ENCODE measurements at places on chromosomes 7 and 10. TPM values are rescaled to one million over a fixed set of nuclear protein-coding genes. Genes with fewer than 3 reads are reported as not detected.

Gene FAM25A
- not detected for total RNA-seq

Gene WEE2
- total RNA-seq: not detected

Gene OR2A1
- not detected for total RNA-seq

Gene RAB19
- not detected for total RNA-seq

Gene NUTM2D
- total RNA-seq: 11.8 TPM

Gene GALNT17
- 20.8 TPM for total RNA-seq

DNA sequence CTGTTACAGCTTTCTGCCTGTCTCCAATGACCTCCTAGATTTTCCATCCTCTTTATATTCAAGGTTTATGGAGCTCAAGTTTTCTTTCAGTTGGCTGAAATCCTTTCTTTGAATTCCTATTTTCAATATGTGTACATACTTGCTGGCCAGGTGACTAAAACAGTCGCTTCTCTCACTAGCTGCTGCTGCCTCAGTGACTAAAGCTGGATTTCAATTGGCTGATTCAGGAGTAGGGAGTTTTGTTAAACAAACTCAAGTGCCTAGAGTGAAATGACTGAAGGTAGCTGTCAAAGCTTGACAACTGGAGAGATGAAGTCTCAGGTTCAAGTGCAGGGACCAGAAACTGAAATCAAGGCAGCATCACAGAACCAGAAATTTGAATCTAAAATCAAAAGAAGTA, 6.7 kb upstream of the POLR1F start:
- H3K27ac ChIP-seq: no peak overlapping the region
- no peaks in the 10 kb centered on the region for H3K36me3 ChIP-seq
- no peak for DNase-seq
- H3K27me3 ChIP-seq: no peaks in the 10 kb centered on the region
- no peak overlapping the region for H3K4me3 ChIP-seq

DNA sequence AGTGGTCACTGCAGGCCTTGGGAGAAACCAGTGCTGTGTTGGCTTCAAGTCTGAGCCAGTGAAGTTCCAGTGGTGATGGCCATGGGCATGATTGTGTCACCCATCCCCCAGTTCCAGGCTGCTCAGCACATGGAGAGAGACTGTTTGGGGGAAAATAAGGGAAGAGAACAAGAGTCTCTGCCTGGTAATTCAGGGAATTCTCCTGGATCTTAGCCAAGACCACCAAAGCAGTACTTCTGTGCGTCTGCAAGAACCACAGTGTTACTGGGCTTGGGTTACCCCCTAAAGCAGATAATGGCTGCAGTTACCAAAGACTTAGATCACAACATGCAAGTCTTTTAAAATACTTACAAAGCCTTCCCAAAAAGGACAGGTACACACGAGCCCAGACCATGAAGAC, 225.0 kb upstream of the SEMA3C start:
- no peak overlapping the region for H3K27ac ChIP-seq
- H3K27me3 ChIP-seq: no peaks in the 10 kb centered on the region
- DNase-seq: no peak

GRCh38 chr7:45001138-45001694, 1.2 kb downstream of the CCM2 start:
- H3K27ac ChIP-seq: peak overlapping the region; percentile 44
- no peaks in the 10 kb centered on the region for H3K36me3 ChIP-seq
- peak overlapping the region; percentile 82 for H3K4me3 ChIP-seq
- DNase-seq: no peak

DNA sequence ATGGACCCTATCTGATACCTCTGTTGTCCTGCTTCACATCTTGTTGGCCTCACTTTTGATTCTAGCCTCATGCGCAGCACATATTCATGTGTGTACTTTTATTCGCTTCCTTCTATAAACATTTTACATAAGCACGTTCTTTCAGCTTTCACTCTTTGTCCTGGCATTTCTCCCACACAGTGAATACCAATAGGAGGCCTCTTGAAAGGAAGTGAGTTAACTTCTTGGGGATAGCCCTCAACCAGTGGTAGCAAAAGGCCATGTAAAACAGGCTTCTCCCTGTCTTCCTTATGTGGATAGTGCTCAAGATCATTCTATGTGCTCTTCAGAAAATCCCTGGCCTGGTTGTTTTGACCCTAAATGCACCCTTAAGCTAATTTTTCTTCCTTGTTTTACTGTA, 633.9 kb upstream of the MBL2 start:
- H3K4me3 ChIP-seq: no peak overlapping the region
- H3K27me3 ChIP-seq: no peaks in the 10 kb centered on the region
- no peaks in the 10 kb centered on the region for H3K36me3 ChIP-seq

DNA sequence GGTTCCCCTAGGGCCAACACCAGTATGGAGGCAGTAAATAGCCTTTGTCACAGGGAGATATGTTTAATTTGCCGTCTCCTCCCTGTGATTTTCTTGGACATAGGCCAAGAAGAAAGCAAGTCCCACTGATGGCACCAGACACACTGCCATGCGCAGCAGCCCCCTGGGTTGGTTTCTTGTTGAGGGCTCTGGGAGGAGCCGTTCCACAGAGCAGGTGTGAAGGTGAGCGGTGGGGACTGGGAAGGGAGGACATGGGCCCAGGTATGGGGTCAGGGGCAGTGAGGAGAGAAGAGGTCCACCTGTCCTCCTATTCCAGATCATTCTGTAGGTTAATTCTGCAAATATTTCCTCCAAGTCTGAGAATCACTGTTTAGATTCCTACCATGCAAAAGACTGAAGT, 376.1 kb downstream of the PLXNA4 start:
- H3K4me1 ChIP-seq: no peaks in the 10 kb centered on the region
- H3K27me3 ChIP-seq: no peaks in the 10 kb centered on the region
- DNase-seq: no peak

- no peak for DNase-seq
- no peak overlapping the region for H3K4me3 ChIP-seq
- no peaks in the 10 kb centered on the region for H3K27me3 ChIP-seq
Observed at GRCh38 chr7:80891259-80891544, 27.6 kb downstream of the SEMA3C start.

DNA sequence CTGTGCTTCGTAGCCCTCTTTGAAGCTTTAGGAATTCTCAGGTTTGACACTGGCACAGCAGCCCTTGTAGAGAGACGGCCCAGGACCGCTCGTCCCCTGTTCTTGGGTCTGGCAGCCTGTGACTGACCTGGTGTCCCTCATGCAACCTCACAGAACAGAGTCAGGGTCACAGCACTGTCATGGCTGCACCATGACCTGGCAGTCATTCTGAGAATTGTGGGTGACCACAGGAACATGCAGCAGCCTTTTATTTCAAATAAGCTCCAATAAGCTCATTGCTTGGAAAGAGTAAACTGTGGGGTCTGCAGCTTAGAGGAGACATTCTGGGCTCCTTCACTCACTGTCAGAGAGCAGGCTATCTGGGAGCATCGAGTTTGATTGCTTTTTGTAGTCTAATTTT, 42.5 kb downstream of the MYO1G start:
- no peak overlapping the region for H3K4me3 ChIP-seq
- no peaks in the 10 kb centered on the region for H3K27me3 ChIP-seq
- no peak for DNase-seq
- no peaks in the 10 kb centered on the region for H3K36me3 ChIP-seq

GRCh38 chr10:61385231-61386001, 67.8 kb downstream of the TMEM26 start:
- no peaks in the 10 kb centered on the region for H3K4me1 ChIP-seq
- H3K27me3 ChIP-seq: no peaks in the 10 kb centered on the region
- H3K36me3 ChIP-seq: no peaks in the 10 kb centered on the region
- no peak for DNase-seq

DNA sequence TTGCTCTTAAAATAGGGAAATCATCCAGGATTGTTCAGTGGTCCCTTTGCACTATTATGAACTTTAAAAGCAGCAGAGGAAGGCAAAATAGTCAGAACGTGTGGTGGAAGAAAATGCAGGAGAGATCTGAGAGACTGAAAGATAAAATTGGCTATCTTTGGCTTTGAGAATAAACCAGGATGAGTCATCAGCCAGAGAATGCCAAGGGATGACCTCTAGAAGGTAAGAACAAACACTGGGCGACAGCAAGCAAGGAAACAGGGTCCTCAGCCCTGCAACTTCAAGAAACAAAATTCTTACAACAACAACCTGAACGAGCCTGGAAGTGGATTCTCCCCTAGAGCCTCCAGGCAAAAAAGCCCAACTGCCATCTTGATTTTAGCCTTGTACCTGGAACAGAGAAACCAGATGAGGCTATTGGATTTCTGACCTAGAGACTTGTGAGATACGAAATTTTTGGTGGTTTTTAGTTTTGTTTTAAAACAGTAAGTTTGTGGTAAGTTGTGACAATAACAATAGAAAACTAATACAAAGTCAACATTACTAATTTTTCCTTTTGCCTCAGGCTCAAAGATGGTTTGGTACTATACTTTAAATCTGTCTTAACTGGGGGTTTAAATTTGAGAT, 130.2 kb upstream of the CNTNAP2 start:
- H3K4me1 ChIP-seq: no peaks in the 10 kb centered on the region
- no peak overlapping the region for H3K4me3 ChIP-seq
- no peaks in the 10 kb centered on the region for H3K27me3 ChIP-seq

- no peaks in the 10 kb centered on the region for H3K4me1 ChIP-seq
- no peaks in the 10 kb centered on the region for H3K27me3 ChIP-seq
- DNase-seq: no peak
- no peak overlapping the region for H3K4me3 ChIP-seq
Observed at GRCh38 chr10:101467286-101467770, 113.4 kb downstream of the BTRC start.
